ENCODE measurements at places on chromosomes 11 and 22. TPM values are rescaled to one million over a fixed set of nuclear protein-coding genes. Genes with fewer than 3 reads are reported as not detected.

The KRTAP5-7 gene
- total RNA-seq: not detected

The C11orf52 gene
- total RNA-seq: 0.65 TPM

The SESN3 gene
- total RNA-seq: 10.5 TPM

The TCN2 gene
- total RNA-seq: 34.8 TPM

The ZNF214 gene
- 5.8 TPM for total RNA-seq

The OR56A1 gene
- not detected for total RNA-seq

The IFITM10 gene
- 0.65 TPM for total RNA-seq

The AQP11 gene
- 0.65 TPM for total RNA-seq

The RAB38 gene
- 3.1 TPM for total RNA-seq

The ART1 gene
- total RNA-seq: not detected

The PRR5 gene
- total RNA-seq: 8.3 TPM

Data from cardiac atrium fibroblast (primary cell).